ENCODE measurements at places on chromosomes 6 and 20.

DNA sequence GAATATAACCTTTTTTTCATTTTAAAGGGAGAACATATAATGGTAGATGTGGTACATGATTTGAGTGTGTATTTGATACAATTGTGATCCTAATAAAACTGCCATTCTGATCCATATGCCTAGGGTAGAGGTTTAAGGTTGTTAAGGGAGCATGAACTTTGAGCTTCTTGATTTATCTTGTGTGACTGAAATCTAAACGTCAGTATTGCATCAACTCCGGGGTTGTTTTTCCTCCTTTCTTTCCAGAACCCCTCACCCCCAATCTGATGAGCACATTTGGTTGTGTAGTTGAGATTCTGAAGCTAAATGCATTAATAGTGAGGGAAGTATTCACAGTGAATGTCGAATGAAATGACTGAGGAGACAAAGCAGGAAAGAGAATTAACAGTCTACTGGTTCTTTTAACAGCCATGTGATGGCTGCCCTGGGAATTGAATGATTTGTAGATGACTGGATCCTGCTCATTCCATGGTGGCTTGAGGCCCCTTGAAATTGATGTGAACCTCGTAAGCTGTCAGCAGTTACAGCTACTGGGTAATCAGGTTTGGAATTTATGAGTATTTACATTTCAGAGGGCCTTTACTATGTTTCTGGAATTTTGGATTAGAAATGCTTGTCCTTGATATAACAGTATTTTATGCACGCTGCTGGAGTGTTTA lies 44.8 kb downstream of the FARS2 start:
- DNase-seq = no peak

DNA sequence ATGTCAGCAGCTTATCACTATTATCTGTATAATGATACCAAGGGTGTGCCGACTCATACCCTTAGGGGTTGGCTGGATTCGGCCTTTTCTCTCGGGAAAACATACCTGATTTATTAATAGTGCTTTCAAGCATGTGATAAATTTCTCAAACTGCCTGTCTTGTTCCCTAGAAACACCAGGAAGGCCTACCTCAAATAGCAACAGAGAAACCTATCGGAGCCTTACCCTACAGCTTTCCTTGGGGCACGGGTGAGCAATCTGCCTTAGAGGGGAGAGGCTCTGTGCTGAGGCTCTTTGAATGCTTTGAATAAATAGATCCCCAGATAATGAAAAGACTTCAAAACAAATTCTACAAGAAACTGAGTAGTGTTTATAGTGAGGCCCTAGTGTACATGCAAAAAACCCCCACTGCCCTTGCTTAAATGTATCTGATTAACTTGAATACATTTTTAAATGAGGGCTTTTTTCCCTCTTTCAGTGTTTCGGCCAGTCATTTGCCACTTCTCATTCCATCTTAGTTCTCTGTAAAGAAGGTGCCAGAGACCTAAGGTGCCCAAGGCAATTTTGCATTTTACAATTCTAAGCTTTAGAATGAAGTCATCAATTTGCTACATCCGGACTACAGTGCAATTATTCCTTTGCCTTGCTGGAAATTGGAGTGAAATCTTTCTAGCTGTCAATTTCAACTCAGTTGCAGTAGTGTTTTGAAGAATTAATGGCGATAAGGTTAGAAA lies 320.1 kb downstream of the ESR1 start:
- no peak for DNase-seq

GRCh38 chr20:11976966-11977365 lies 59.3 kb downstream of the BTBD3 start:
- DNase-seq = no peak

DNA sequence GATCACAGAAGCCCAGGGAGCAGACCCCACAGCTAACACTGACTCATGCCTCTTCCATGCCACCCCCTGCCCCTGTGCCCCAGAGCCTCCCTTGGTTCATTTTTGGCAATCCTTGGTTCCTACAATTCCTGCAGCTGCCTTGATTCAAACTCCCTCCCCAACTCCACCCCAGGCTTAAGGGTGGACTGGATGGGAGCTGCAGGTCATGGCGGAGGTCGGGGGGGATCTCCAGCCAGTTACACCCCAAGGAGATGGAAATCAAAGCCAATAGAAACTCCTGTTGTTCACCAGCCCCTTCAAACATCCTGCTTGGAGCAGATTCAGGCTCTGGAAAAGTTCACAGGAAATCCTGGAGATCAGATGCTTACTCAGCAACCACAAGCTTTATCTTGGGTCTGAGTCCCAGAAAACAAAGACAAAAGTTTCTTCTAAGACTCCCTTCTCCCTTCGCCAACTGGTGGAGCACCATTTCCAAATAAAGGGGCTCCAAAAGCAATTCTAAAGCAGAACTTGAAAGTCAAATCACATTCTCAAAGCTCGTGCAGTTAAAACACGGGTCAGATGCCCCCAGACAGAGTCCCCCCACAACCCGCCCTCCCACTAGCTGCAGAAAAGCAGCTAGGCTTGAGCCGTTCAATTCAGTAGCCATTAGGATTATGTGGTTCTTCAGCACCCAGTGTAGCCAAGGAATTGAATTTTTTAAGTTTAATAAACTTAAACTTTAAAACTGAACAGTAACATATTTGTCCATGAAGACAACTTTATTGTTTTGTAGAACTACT lies 149.5 kb downstream of the ANKRD60 start:
- DNase-seq = no peak

- DNase-seq = no peak
These were observed at the start of gene TPMT for GRCh38 chr6:18154507-18155149. Gene TPMT (minus strand): TSS chr6:18155077. CDS start chr6:18149127, 5,950 bp downstream.

- DNase-seq = no peak
These were observed 36.4 kb upstream of the SOX4 start for GRCh38 chr6:21556968-21557721.

DNA sequence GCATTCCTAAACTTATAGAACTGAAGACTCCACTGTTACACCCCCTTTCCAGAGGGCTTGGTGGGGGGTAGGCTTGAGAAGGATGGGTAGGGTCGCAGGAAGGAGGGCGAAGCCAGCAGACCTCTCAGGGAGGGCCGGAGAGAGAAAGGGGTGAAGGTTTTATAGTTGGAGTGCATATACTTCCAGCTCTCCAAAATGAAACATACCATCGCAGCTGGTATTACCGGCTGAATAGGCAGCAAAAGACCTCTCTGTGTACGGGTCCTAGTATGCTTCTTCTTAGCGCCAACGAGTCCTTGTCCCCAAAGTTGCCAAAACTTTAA lies 1.0 kb upstream of the VGLL2 start:
- DNase-seq = no peak

DNA sequence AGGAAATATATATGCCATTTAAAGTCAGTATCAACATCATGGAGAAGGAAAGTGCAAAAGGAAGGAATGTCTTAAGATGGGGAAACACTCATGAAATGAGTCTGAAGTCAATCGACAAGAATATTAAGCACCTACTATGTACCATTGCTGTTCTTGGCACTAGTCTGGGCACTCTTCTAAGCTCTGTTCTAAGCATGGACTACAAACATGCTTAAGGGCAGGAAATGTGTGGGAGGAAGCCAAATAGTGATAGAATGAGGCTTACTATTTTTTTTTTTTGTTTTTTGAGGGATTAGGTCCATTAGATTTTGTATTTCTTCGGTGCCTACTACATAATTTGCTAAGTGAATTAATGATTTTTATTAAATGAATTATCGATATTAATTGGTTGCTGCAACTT lies 83.8 kb upstream of the SUPT3H start:
- no peak for DNase-seq

DNA sequence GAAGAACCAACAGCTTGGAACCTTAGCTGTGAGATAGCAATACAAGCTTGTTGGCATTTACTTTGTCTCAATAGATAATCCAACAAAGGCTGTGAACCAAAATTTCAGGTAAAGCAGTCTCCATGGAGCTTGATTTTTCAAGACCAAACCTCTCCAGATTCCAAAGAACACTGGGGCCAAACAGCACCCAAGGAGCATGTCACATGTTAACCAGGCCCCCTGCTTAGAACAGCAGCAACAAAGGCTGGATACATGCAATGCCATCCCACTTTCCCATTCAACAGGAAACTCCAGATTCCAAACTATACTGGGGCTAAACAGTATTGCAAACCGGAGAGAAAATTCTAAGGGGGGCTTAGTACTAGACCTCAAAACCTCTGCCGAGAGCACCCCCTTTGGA lies 15.8 kb upstream of the RNASET2 start:
- DNase-seq = no peak

Data from T follicular helper cell (primary cell).